Activated T-helper 1 cell treated with Interleukin-2 at 50 U/mL for 16 hours (primary cell): ENCODE measurements at places on chromosomes 7 and 10.
A peak's percentile ranks its signal among the peaks of the same experiment; 100 is the strongest.

- DNase-seq, result no peak
Observed at GRCh38 chr10:116809483-116810119, 39.7 kb upstream of the ENO4 start.

DNA sequence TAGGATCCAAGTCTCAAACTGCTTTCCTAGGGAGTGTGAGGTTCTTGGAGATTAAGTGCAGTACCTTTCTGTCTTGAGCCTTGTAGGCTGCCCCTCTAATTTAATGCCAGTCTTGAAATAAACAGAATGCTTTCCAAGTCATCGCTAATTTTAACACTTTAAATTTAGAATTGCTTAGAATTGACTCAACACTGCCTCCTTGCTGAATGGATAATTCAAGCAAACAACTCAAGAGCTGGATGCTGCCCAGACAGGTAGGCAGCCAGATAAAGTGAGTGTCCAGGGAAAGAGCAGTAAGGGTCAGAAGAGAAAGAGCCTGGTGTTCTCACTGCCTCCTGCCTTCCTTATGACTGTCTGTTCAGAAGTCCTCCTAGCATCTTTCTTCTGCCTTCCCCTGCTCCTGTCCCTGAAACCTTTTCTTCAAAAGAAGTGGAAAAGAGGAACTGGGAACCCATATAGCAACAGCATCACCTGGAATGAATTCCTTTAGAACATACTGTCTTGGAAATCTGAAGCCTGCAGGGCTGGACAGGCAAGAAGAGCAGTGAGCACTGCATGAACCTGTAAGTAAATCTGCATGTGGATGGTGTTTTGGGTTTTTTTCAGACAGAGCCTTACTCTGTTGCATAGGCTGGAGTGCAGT is 3.1 kb upstream of the GOT1 start:
- DNase-seq, result no peak

- DNase-seq, result no peak
Observed at GRCh38 chr10:30125496-30125895, 66.1 kb upstream of the JCAD start.

DNA sequence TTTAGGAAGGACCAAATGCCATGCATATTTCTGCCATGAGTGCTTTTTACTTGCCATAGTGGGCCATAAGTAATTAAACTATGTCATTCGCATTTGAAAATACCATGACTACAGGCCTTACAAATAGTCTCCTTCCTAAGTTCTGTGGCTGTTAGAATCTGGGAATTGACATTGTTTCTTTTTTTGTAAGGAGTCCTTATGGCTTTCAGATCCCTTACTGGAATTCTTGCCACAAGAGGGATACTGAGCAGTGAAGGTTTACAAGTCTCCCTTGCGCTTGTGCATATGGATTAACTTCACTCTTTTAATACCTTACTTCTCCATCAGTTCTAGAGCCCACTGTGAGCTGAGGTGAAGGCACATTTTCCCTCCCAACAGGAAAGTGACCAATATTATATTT is 166.0 kb downstream of the NRG3 start:
- DNase-seq, result no peak

GRCh38 chr7:85011127-85011526 is 175.7 kb downstream of the SEMA3D start:
- DNase-seq, result no peak

DNA sequence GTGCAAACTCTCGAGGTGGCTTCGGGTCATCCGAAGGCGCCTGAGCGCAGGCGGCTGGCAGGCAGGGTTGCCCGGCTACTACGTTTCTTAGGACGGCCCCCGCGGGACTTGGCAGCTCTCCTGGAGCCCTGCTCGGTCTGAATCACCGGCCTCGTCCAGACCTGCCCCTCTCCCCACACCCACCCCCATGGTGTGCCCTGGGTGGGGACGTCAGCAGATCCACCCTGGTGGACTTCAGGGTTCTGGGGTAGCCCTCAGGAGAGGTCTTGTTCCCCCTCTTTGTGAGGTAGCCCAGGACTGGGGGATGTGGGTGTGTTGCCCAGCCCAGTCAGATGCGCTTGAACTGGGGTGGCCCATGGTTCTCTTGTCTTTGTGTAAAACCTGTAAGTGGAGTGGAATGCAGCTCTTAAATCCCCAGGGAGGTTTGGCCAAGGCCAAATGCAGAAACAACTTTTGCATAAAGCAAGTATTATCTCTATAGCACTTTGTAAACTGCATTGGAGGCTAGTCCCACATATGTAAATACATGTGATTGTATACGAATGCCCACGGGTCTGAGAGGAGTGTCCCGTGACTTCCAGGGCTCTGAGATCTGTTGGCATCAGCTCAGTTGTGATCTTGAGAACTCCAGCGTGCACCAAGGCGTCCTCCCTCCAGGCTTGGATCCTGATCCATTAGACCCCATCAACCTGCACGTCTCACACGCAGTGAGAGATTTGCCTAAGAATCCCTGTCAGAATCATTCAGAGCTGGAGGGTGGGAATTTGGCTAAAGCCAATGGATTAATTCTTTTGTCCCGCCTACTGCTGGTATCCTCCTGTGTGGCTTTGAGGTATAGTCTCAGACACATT is 1.8 kb downstream of the PFKFB3 start:
- no peak for DNase-seq

GRCh38 chr10:45997994-45998763 is 25.9 kb downstream of the TIMM23 start:
- DNase-seq, result no peak

DNA sequence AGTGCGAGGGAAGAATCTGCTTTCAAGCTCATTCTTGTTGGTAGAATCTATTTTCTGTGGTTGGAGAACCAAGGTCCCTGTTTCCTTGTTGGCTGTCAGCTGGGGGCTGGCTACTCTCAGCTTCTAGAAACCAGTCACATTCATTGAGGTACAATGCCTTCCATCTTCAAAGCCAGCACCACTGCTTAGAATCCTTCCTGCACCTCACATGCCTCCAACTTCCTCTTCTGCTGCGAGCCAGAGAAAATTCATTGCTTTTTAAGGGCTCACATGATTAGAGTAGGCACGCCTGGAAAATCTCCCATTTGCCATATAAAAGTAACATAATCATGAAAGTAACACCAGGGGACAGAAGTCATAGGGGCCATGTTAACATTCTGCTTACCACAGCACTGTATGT is 28.7 kb downstream of the TES start:
- DNase-seq, result no peak

GRCh38 chr10:34825414-34825813 is 10.3 kb upstream of the PARD3 start:
- DNase-seq, result no peak

- DNase-seq, result no peak
Observed at GRCh38 chr7:157930926-157931466, 594.2 kb downstream of the DNAJB6 start.

- DNase-seq, result no peak
Observed at GRCh38 chr7:11458736-11459483, 373.1 kb downstream of the THSD7A start.

GRCh38 chr10:99769706-99770105 is 12.7 kb upstream of the ABCC2 start:
- DNase-seq, result no peak

DNA sequence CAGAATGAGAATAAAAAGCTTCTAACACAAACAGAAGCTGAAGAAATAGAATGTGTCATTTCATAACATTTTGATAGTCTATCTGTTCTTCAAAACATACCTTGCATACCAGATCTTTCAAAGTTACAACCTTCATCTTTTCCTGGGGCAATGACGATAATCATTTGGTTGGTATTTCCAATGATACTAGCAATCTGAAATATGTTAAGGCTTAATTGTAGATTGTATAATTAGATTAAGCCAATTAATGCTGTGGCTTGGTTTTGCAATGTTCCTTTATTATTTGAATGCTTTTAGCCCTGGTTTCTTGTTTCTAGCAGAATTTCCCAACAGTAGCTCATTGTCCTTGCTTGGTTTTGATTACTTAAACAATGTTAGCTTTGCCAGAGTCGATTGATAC is 84.6 kb downstream of the CABCOCO1 start:
- DNase-seq, result no peak

- DNase-seq, result no peak
Observed at GRCh38 chr10:108566316-108567107, 1356.8 kb downstream of the XPNPEP1 start.

DNA sequence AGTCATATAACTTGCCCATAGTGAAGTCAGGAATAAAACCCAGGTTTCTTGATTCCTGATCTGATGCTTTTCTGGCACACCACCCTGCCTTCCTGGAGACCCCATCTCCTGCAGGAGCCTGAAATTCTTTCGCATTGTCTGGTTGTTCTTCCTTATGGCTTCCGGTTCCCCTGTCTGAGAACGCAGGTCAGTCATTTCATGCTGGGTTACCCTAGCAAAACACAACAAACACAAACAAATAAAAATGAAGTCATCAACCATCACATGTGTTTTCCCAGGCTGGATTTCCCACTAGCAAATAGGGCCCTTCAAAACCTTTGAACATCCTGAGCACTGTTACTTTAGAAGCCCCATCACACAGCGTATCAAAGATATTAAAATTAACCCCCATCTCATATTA is 569.6 kb downstream of the LRMDA start:
- DNase-seq, result no peak

- DNase-seq, result no peak
Observed at GRCh38 chr10:75197906-75198305, 12.7 kb upstream of the VDAC2 start.

DNA sequence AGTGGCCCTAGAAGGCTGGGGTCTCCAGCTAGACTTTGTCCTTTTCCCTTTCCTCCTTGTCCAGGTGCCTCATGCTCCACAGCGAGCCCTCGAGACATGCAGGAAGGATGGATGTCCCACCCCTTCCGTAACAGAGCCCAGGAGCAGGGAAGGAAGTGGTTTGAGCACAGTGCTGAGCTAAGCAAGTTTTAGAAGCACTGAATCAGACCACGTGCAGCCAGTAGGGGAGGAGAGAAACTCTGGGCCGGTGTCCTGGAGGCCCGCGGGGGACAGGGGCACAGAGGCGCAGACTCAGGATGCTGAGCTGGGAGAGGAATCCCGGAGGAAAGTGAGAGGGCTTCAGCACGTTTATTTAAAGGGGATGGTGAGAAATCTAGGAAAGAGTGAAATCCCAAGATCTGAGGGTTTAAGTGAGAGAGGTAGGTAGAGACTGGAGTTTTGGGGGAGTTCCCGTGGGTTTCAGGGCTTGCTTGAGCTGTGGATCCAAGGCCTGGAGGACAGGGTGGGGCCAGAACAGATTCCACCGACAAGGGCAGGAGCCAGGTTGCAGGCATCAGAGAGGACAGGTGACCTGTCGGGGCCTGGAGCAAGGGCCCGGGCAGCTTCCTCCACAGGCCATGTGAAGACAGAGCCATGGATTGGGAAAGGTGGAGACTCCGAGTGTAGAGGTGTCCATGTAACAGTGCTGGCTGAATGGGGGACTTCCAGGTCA is 4.4 kb upstream of the IRF5 start:
- DNase-seq, result peak; percentile 25
